MV-4-11 (cell line): ENCODE measurements at places on chromosomes 1 and 21.
A peak's percentile ranks its signal among the peaks of the same experiment; 100 is the strongest.

DNA sequence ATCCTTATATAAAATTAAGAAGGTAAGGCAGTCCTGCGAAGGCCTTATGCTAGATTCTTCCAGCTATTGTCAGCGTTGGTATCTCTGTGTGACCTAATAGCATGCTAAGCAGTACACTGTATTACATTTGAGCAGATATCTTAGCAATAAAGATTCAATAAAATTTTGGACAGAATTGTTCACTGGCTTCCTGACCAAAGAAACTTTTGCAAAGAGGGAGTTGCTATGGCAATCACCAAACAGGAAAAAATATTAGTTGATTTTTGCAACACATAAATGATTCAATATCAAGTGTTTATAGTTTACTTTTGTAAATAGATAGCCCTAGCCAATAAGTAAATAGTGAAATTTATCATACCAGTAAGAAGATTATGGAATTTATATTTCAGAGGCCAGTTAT lies 31.0 kb upstream of the PLEKHO1 start:
- DNase-seq, result no peak

DNA sequence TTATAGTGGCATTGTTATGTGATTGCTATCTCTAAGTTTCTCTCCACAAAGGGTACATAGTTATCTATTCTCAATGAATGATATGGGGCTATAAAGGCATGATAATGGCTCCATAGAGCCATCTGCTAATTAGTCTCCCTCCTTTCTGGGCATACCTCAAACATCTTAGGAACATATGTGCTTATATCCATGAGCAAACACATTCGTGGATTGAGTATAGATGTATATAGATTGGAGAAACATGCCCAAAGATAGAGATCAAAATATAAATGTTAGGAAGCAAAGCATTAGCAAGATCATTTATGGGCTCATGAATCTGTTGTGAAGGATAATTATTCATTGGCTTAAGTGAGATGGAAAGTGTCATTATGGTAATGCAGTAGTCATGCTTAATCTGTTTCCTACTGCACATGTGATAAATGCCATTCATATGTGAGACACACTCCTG lies 155.8 kb upstream of the UBE2U start:
- DNase-seq, result no peak

DNA sequence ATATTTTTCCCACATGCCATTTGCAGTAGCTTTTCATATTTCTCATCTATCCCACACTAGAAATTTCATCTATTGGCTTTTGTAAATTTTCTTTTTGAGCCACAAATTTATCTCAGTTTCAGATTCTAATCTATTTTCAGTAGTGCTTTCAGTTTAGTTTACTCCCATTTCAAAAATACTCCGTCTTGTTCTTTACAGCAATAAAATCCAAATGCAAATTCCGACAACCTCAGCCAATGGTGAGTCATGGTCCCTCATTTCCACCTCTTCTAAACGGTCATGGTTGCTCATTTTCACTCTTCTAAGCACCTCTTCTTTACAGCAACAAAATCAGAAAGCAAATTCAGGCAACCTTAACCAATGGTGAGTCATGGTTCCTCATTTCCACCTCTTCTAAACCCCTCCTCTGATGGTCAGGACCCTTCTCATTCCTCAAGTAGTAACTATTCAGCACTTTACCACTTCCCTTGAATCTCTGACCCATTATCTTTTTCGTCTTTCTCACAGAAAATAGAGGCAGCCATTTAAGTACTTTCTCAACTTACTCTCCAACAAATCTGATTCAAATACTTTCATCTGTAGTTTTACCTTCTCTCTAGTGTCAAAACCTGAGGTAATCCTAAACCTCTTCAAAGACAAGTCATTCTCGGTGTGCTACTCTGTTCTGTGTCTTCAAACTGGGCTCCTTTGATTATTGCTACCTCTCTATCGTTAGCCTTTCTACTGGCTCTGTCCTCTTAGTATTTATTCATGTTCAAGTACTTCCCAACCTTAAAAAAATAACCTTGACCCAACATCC lies 34.4 kb downstream of the C21orf91 start:
- DNase-seq, result peak; percentile 63

DNA sequence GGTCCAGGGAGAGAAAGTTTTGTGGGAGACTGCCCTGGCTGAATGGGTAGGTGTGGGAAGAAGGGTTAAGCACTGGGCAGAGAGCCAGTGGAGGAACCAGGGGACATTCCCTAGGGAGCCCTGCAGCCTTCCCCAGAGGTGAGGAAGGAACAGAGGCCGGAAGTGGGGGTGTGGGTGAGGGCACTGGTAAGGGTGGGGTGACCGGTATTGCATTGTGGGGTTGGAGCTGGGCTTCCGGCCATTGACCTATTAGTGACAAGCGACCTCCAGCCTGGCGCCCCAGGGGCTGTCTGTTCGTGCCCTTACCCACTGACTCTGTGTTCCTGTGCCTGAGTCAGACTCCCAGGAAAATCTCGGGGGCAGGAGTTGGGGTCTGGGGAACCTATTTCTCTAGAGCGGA lies 3.5 kb upstream of the TSPAN1 start:
- DNase-seq, result no peak

DNA sequence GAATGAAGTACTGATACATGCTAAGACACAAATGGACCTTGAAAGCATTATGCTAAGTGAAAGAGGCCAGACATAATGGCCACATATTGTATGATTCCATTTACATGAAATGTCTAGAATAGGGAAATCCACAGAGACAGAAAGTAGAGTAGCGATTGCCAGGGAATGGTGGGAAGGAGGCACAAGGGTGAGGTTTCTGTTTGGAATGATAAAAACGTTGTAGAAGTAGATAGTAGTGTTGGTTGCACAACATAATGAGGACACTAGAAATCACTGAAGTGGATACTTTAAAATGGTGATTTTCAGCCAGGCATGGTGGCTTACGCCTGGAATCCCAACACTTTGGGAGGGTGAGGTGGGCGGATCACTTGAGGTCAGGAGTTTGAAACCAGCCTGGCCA lies 97.6 kb upstream of the VANGL1 start:
- DNase-seq, result no peak

GRCh38 chr1:36829961-36830360 lies 204.4 kb downstream of the GRIK3 start:
- no peak for DNase-seq

GRCh38 chr1:226287587-226287986 lies 21.4 kb downstream of the LIN9 start:
- peak; percentile 6 for DNase-seq

DNA sequence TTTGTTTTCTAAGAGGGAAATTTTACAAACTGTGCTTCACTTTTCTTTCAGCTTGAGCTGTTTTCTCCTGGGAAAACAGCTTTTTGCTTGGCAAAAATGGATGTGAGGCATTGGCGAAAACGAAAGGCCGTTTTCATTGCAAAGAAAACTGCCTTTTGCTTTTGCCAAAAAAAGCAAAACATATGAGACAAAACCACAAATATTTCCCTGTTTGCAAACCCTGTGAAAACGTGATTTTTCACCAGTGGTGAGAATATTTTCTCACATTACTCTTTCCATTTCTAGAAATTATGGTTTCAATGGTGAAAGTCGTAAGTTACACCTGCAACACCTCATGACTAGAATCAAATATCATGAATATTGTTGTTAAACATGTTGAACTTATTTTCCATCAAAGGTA lies 74.0 kb upstream of the ZBTB18 start:
- no peak for DNase-seq

DNA sequence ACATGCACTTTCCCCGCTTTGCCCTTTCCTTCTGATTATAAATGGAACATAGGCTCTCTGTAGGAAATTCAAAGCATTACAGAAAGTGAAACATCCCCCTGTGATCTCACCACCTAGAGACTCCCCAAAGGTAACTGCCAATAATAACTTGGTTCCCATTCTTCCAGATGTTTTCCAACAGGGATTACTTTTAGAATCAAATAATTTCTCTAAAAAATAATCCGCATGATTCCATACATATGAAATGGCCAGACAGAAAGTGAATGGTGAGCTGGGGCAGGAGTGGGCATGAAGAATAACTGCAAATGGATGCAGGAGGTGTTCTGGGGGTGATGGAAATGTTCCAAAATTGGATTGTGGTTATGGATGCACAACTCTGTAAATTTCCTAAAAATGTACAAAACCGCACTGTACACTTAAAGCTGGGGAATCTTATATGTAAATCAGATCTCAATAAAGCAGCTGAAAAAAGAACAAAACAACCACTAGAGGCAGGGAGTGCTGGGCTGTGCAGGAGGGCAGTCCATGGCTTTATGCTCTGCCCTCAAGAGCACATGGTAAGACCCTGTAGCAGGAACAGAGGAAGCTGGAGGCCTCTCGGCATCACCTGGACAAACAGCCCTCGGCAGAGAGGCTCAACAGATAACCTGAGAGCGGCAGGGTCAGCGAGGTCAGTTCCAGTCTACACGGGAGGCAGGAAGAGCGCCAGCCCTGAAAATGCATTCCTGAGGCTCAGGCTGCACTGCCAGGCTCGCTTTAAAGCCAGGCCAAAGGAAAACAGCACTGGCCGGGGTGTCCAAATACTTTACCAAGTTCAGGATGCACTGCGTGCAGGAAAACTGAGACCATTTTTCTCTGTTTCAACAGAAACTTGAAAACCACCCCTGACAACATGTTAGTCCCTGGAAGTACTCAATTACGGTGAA lies 39.7 kb downstream of the CAPZB start:
- no peak for DNase-seq

DNA sequence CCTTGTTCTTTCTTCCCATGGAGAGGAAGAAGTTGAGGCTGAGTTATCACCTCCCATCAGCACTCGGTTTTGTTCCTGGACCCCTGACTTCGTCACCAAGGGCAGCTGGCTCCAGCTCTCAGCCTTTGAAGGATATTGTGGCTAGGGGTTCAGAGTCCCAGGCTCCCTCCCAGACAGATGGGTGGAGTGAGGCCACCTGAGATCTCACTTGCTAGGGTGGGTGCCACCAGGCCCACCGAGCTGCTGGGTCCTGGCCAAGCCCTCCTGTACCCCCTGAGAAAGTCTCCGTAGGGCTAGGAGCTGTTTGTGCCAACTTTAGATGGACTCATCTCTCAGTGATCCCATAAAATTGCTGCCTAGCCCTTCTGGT lies 6.9 kb downstream of the MX2 start:
- DNase-seq, result no peak

GRCh38 chr21:22791986-22792560 lies 1793.9 kb downstream of the NCAM2 start:
- peak; percentile 8 for DNase-seq

- no peak for DNase-seq
These were observed 97.1 kb downstream of the AK5 start for GRCh38 chr1:77378723-77379535.

- no peak for DNase-seq
These were observed 26.8 kb upstream of the MAP1LC3C start for GRCh38 chr1:242025681-242026080.

GRCh38 chr1:2377751-2378440 lies 13.5 kb downstream of the MORN1 start:
- no peak for DNase-seq

DNA sequence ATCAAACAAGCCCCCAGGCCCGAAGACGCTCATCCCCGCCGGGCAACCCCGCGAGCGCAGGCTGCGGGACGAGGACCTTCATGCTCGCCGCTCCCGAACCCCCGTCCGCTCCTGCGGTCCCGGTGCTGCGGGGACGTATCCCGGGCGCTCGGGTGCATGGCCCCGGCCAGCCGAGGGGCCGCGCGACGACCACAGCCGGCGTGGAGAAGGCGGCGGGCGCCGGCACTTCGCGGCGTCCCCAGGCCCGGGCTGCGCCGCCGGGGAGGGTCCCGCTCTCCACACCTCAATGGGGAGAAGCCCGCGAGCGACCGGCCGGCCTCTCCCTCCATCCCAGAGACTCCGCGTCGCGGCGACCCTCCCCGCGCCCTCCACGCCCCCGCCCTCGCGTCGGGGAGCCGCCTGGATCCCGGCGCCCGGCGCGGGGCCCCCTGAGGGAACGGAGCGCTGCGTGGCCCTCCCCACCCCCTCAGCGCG lies 401 bp downstream of the ERRFI1 start:
- no peak for DNase-seq

DNA sequence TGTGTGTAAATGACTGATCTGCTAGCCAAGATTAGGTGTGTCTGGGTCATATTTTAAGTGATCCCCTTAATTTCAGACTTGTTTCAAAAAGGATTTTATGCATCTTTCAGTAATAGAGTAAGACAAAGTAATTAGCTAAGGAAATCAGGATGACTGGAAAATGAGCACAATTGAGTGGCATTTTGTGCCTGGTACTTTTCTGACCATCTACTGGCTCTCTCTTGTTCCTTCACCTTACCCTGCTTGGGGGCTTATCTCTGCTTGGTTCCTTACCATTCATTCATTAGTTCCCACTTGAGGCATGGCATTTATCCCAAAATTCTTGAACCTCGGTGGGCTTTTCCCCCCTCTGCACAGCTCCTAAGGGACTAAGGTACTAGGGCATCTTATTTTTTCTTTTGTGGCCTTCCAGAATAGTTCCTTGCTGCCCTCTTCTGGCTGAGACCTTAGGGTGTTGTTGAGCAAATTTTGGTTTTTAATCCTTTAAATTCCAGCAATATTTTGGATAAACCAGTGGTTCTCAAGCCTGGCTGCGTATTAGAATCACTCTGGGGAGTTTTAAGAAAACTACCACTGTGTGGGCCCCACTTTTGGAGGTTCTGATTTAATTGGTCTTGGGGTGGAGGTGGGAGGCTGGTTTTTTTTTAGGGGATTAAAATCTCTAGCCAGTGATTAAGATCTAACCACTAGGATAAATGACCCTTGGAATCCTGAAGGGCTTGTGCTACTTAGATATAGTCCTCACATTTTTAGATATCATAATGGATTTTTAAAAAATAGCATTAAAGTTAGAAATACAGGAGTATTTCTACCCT lies 50.8 kb downstream of the HS2ST1 start:
- DNase-seq, result no peak

DNA sequence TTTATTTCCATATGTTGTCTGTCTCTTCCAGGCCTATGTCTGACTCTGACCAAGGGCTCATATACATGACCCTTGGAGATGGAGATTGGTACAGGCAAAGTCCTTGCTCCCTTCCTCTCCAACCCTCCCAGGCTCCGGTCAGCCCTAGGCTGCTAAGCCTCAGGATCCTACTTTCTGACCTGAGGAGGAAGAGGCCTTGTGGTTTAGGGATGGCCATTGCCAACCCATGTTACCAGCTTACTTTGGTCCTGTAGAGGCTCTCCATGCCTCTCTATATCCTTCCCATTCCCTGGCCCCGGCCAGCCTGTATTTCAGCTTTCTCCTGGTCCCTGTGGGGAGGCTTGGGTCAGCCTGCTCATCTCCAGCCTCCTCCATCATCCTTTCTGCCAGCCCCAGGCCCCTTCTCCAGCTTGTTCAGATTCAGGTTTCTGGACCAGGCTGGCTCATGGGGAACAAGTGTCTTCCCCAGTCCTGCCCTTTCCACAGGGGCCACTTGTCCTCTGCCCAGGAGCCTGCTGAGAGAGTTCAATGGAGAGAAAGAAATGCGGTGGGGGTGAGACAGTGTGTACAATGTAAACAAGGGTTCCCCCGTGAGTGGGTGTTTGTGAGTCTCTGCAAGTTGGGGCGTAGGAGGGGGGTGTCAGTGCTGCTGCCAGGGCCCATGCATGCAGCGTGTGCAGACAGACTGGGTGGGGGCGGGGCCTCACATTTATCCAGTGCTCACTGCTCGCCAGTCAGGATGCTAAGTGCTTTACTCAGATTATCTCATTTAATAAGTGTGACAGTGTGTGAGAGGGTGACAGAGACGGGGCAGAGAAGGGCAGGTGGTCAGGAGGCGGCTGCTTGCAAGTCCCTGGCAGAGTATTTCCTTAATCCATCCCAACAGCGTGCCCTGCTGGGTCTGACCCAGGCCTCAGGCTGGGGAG lies 31.3 kb upstream of the FOXO6 start:
- no peak for DNase-seq
